HS-27A (cell line): ENCODE measurements at places on chromosomes 6 and 20.

DNA sequence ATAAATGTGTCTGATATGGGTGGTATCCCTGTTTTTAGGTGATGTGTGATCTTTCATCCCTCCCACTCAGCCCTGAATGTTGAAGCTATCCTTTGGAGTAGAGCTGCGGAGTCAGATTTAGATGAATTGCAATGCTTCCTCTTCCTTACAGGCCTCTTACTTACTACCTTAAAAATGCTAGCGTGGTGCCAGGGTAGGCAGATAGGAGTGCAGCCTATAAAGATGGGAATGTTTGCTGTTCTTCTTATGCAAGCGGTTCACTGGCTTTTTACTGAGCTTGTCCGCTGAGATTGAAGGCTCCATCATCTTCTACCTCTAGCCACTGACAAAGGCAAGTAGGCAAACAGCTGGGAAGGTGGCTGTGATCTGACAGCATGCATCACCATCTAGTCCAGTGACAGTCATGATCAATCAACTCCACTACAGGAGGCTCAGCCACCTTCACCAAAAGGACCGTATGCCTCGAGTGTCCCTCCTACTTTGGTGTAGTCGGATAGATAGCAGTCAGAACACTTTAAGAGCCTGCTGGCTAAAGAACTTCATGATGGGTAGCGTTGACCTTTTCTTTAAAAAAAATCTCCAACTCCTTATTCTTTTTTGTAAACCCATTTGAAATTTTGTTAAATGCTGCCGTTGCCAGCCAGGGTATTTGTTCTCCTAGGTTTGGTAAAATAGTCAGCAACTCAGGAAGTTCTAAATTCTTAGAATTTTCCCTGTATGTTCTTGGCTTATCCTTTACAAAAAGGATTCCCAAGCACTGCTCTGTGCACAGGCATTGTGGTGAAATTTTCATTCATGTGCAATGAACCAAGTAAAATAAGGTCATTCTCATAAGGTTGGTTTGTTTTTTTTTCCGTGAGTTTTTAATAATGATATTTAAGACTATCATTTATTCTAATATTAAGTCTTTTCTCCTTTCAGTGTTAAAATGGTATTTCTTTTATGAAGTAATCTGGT, 169.6 kb downstream of the MTHFD1L start:
- DNase-seq, result no peak

GRCh38 chr20:20608641-20609040, 103.8 kb downstream of the RALGAPA2 start:
- DNase-seq, result no peak

GRCh38 chr6:146664871-146665360, 66.1 kb downstream of the ADGB start:
- DNase-seq, result no peak

DNA sequence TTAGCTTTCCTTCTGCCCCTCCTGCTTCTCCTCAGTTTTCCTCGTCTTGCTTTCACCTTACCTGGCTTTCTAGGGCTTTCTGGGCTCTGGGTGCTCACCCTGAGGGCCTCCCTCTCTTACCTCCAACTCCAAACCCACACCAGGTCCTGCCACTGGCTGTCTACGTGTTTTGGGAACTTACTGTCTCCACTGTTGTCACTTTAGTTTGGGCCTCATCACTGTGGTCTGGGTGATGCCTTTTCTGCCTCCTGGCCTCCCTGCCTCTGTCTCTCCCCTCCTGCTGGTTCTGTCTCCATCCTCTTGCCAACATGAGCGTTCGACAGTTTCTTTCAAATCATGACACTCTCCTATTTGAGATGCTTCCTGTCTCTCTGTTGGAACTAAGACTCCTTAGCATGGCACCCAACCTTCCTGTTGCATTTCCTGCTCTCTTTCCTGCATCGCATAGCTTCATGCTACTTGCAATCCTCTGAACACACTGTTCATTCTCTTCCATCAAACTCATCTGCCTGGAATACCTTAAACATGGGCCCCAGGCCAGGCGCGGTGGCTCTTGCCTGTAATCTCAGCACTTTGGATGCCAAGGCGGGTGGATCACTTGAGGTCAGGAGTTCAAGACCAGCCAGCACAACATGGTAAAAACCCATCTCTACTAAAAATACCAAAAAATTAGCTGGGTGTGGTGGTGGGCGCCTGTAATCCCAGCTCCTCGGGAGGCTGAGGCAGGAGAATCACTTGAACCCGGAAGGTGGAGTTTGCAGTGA, 5.5 kb downstream of the CD40 start:
- DNase-seq, result no peak

GRCh38 chr6:100466410-100467128, 1.8 kb upstream of the SIM1 start:
- no peak for DNase-seq

GRCh38 chr6:148455225-148455624, 112.6 kb downstream of the SASH1 start:
- no peak for DNase-seq

GRCh38 chr6:71114986-71115385, 158.1 kb upstream of the B3GAT2 start:
- no peak for DNase-seq

GRCh38 chr20:63693733-63694583, 2.5 kb upstream of the TNFRSF6B start:
- no peak for DNase-seq

- no peak for DNase-seq
These were observed 43.4 kb downstream of the SRC start for GRCh38 chr20:37389241-37389747.

DNA sequence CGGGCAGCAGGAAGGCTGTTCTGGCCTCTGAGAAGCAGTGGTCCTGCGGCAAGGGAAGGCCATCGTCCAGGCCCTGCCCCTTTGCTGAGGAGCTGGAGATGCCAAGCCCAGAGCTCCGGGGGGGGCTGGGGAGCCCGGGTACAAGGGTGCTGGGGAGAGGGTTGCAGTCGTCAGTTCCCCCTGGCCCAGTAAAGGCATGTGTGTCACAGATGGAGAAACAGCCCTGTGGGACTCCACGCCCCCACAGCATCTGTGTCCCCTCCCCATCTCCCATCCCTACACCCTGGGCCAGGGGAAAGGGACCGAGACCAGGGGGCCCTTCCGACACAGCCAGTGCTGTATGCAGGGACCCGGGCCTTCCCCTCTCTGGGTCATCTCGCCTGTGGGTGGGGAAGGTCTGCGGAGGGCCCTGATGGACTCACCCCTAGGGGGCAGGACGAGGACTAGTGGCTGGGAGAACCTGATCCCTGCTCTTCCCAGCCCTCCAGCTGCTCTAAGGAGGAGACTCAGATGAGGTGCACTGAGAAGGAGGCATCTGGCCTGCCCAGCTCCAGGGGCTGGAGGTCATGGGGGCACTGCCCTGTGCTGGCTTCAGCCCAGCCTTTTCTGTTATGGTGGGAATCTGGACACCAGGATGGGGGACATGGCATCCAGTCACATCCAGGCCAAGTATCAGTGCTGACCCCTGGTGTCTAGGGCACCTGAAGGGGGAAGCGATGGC, 609 bp downstream of the MYL9 start:
- no peak for DNase-seq

DNA sequence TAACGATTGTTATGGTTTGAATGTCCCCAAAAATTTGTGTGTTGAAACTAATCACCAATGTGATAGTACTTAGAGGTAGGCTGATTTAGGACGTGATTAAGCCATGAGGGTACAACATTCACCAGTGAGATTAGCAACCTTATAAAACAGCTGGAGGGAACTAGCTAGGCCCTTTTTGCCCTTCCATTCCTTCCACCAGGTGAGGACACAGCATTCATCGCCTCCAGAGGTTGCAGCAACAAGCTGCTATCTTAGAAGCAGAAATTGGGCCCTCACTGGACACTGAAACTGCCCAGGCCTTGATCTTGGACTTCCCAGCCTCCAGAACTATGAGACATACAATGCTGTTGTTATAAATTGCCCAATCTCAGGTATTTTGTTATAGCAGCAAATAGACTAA, 340.7 kb upstream of the JARID2 start:
- no peak for DNase-seq

DNA sequence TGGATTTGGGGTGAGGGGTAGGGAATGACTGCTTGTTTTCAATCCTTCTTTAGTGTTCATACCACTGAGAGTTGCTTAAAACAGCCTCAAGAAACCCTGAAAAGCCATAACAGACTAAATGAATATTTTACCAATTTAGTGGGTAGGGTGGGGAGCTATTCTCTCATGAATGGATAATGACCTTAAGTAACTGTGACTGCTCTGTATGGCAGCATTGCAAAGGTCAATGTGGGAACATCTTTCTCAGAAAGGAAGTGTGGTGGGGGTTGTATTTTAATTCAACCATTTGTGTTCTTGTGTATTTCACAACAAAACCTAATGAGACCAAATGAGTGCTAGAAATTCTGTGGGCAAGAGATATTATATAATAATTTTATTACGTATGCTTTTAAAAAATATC, 55.7 kb downstream of the PHACTR2 start:
- DNase-seq, result no peak

GRCh38 chr20:62480318-62480717, 4.5 kb upstream of the GATA5 start:
- no peak for DNase-seq

GRCh38 chr6:134111062-134111677, 58.7 kb upstream of the SLC2A12 start:
- peak; percentile 39 for DNase-seq

DNA sequence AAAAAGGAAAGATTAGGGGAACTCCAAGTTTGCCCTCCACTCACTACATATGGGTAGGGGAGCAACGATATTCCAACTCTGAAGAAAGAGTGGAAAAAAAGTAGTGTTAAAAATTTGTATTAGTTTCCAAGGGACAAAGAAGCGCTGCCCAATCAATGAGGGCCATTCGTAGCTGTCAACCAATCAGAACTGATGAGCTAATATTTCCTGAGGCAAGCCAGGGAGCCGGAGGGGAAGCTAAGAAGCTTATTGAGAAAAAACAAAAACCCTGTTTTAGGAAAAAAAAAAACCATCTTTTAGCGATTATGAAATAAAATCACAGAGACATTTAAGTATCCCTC, 59.5 kb downstream of the TRIM38 start:
- DNase-seq, result no peak

GRCh38 chr6:25180630-25181349, 98.4 kb upstream of the CARMIL1 start:
- DNase-seq, result no peak

GRCh38 chr6:157258878-157259277, 64.4 kb downstream of the TMEM242 start:
- no peak for DNase-seq

- no peak for DNase-seq
These were observed 12.5 kb upstream of the PANK2 start for GRCh38 chr20:3876676-3877075.

GRCh38 chr6:16653226-16653625, 108.0 kb downstream of the ATXN1 start:
- no peak for DNase-seq

- DNase-seq, result no peak
These were observed 30.3 kb downstream of the SCGN start for GRCh38 chr6:25682324-25682723.

DNA sequence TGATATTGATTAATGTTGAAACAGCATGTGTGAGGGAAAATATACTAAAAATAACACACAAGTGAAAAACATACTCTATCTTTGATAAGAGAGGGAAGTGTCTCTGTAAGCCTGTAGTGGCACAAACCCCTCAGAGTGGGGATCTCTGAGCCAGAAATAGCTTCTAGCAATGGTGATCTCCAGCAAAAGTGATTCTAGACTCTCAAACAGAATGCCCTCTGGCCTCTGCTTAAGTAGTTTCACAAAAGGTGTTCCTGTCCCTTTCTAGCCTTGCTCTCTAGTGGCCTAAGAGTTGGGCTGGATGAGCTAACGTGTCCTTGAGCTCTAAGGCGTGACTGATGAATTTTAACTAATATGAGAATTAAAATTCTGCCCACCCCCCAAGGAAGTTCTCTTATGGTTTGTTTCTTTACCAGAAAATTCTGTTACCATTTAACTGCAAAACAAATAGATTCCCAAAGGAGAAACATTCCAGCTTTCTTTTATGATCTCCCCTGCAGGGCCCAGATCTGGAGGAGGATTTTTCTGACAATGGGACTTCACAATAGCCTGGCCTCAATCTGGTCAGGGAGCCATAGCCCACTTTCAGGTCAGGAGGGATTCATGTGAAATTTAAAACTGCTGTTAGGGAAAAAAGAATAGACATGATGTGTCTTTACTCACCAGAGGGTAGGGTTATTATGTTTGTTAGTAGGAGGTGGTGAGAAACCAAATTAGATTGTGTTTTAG, 182.5 kb upstream of the LAMP5 start:
- no peak for DNase-seq

- DNase-seq, result no peak
These were observed 104.7 kb downstream of the LRRC1 start for GRCh38 chr6:53899512-53899911.

GRCh38 chr6:138647006-138647405, 126.6 kb upstream of the CCDC28A start:
- DNase-seq, result no peak

GRCh38 chr6:149885888-149886287, 12.0 kb downstream of the RAET1E start:
- no peak for DNase-seq

GRCh38 chr6:31791324-31792089, 4.0 kb downstream of the VARS1 start:
- DNase-seq, result no peak

GRCh38 chr6:68086199-68086598, 548.9 kb upstream of the ADGRB3 start:
- DNase-seq, result no peak

DNA sequence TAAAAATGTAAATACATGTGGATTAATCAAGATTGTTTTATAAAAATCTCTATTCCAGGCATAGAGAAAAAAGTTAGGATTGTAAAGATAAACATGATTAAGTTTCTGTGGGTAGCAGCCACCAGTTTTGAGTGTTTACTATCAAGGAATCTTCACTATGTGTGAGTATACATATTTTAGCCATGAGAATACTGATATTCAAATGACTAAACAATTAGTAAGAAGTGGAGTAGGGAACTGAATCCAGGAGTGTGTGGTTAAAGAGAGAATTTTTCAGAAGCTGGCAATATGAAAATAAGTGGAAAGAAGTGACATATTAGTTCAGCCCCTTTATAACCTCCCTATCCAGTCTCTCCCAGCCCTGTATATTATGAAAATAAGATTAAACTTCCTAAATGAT, 10.3 kb downstream of the ELOVL2 start:
- DNase-seq, result peak; percentile 84

DNA sequence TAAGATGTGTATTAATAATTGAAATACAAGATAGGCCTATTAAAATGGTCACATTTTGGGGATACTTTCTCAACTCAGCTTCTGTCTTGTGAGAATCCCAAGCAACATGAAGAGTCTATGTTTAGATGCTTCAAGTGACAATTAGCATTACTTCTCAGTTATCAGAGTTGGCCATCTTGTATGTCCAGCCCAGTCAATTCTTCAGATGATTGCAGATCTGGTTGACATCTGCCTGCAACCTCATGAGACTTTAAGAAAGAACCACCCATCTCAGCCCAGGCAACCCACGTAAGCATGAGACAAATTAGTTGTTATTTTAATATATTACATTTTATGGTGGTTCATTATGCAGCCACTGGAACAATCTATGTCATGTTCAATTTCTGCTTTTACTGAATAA, 256.5 kb downstream of the TENT5A start:
- DNase-seq, result no peak
